ENCODE measurements at places on chromosomes 7 and 10.

- no peak for DNase-seq
Observed at GRCh38 chr7:149664666-149665065, 108.7 kb downstream of the ZNF467 start.

- DNase-seq: no peak
Observed at GRCh38 chr10:11687779-11688447, 54.3 kb upstream of the ECHDC3 start.

GRCh38 chr10:21347043-21347784 is 178.3 kb downstream of the SKIDA1 start:
- DNase-seq: no peak

DNA sequence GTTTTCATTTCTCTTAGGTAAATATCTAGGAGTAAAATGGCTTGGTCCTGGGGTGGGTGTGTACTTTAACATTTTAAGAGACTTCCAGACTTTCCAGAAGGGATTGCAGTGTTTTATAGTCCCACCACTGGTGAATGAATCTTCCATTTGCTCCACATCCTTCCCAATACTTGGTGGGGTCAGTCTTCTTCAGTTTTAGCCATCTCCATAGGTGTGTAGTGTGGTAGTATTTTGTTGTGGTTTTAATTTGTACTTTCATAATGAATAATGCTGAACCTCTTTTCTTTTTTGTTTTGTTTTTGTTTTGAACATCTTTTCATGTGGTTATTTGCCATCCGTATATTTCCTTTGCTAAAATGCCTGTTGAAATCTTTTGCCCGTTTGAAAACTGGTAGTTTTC is 86.4 kb downstream of the ANKRD61 start:
- no peak for DNase-seq

DNA sequence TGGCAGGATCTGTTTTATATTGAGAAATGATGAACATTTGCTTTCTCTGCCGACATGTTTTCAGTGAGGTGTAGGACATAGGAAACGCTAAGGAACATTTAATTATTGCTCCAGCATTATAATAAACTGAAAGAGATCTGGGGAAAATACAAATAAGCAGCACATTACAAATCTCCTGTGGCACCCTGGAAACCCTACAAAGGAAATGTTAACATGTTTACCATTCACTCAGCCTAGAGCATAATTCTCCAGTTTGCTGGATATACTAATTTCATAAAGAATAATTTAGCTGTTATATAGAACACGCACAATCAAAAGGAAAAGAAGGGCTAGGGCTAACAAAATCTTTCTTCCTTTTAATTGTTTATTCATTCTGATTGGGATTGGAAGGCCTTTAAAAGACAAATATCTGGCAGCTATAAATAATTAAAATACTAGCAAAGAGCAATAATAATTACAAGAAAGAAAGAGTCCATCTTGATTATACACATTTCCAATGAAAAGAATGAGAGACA is 299.4 kb downstream of the CRPPA start:
- no peak for DNase-seq

DNA sequence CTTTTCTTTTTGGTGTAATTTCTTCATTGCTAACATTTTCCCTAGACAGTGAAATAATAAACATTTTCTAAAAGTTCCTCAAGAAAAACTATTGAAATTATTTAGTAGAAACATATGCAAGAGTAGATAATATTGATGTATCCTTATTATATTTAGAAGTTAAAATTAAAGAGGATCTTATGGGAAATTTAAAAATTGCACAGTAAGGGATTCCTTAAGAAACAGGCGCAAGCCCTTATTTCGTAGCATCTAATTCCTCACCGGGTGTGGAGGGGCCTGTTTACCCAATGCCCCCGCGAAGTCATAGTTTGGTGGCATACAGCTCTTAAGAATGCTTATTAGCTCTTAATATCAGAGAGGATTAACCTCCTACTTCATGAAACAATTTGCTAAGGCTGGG is 467.1 kb downstream of the DNAJB6 start:
- DNase-seq: no peak

Data from left hindlimb (tissue), 1 donor.